Occipital lobe (tissue), 3 donors: ENCODE measurements at places on chromosomes 3 and 15. TPM values are rescaled to one million over a fixed set of nuclear protein-coding genes. Genes with fewer than 3 reads are reported as not detected.

DNA sequence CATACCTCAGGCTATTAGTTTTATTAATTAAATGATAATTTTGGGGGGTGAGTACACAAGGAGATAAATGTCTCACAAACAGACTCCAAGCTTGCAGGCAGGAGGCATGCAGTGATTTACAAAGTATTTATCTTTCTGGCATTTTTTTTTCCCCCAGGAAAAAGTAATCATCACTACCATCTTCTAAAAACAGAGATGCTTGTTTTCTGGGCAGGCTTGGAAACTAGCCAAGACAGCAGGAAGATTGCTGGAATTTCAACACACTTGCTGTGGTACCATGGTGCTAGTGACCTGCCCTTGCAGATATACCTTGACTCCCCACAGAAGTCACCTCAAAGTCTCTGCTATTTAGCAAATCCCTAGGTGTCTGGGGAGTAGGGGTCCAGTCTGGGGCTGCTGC, 732.8 kb upstream of the CFAP20DC start:
- DNase-seq: no peak

- no peak for DNase-seq
These were observed 19.2 kb downstream of the CAND2 start for GRCh38 chr3:12815719-12816118.

DNA sequence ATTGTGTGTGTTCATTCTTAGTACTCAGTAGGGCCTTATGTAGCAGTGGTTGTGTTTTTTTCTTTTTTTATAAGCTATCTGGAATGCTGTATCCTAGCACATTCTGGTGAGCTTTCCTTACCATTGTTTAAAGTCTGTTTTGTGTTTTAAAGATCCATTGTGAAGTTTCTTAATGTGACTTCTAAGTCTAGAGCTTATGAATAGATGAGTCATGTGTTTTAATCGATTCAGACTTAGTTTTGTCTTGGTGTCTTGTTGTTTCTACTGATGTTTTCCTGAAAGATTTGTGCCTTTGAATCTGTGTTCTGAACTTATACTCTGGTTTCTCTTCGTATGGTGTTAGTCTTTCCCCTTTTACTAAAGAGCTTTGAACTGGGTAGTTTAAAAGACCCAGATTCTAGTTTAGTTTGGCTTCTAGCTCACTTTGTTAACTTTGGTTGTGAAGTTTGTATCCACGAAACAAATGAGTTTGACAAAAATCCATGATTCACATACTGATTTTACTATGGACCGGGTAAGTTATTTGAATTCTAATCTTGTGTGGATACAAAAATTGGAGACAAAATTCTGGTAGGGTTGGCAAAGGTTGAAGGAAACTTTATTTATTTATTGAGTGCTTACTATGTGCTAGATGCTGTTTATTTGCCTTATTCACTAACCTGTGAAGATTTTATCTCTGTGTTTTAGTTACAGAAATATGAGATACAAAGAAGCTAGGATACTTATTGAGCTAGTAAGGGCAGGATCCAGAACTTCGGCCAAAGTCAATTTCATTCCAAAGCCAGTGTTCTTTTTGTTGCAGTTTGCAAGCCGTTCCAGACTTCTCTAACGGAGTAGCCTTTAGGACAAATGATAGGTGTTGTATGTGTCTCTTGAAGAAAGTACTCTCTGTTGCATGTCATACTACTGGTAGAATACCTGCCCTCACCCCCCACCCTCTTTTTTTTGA, 24.8 kb downstream of the AKAP13 start:
- DNase-seq: no peak

- no peak for DNase-seq
These were observed 31.5 kb upstream of the SLC6A6 start for GRCh38 chr3:14370720-14371572.

- no peak for DNase-seq
These were observed 70.9 kb downstream of the GMPS start for GRCh38 chr3:155941354-155941753.

DNA sequence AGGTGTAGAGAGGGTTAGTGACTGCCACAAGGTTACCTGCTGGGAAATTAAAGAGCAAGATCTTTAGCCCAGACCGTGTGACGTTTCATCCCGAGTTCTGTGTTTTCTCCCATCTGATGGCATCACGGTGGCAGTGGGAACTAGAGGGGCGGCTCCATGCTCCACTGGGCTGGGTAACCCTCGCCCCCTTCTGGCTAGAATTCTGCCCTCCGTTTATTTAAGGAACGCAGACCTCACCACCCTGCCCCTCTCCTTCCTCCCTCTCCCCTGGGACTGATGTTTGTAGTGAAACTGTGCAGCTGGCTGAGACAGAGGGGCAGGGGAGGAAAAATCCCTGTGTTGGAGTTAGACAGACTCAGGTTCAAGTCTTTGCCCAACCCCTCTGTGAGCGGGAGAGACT, 65.6 kb downstream of the ITGA11 start:
- DNase-seq: no peak

- no peak for DNase-seq
These were observed 134.3 kb downstream of the NSMCE3 start for GRCh38 chr15:29135309-29135657.

GRCh38 chr3:71958533-71958932, 173.6 kb upstream of the PROK2 start:
- DNase-seq: no peak

- no peak for DNase-seq
These were observed 158.0 kb downstream of the CHST2 start for GRCh38 chr3:143277531-143277930.

GRCh38 chr15:101161656-101162055, 90.2 kb downstream of the CHSY1 start:
- DNase-seq: no peak

GRCh38 chr3:52352566-52352965, 36.4 kb downstream of the DNAH1 start:
- DNase-seq: no peak

- DNase-seq: no peak
These were observed 13.3 kb downstream of the NFKBIZ start for GRCh38 chr3:101862416-101863165.

The RASL12 gene
- total RNA-seq: 1.4 TPM

The LDHAL6B gene
- total RNA-seq: not detected

The UBE2E2 gene
- 40.2 TPM for total RNA-seq

The NR1I2 gene
- total RNA-seq: 0.16 TPM

The CFAP91 gene
- total RNA-seq: 6.4 TPM

The TPRG1 gene
- 0.94 TPM for total RNA-seq

The DAPK2 gene
- 5.0 TPM for total RNA-seq
